Activated CD4-positive, alpha-beta memory T cell treated with anti-CD3 and anti-CD28 coated beads for 36 hours (primary cell): ENCODE measurements at places on chromosomes 13 and 19.

DNA sequence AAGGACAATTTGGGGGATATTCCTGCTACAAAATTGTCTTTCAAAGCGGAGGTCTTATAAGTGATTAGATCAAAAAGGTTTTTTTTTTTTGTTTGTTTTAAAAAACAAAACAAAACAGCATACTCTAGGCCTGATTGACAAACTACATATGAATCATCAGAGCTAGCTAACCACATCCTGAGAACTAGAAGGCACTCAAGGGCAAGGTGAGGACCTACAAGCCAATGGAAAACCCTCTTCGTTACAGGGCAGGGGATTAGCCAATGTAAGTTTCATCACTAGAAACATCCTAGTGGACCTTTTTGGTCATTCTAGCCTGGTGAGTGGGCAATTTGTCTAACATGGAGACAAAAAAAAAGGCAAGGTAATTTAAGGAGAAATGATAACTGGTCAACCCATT, 428.6 kb downstream of the RFC3 start:
- DNase-seq = no peak

DNA sequence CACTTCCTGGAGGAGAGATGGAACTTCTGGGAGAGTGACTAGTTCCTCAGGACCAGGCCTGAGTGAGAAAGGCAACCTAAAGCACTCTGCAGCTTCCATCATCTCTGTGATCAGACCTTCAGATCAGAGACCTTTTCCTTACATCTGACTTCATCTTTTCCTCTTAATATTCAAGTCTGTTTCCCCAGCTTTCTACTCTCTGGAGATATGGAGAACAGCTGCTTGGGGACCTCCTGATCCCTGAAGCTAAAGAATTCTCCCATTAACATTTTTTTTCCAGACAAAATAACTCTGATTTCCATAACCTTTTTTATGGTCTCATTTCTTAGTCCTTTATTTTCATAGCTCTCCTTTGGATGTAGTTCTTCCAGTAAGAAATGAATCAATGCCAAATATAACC, 133.4 kb upstream of the FNDC3A start:
- DNase-seq = no peak

DNA sequence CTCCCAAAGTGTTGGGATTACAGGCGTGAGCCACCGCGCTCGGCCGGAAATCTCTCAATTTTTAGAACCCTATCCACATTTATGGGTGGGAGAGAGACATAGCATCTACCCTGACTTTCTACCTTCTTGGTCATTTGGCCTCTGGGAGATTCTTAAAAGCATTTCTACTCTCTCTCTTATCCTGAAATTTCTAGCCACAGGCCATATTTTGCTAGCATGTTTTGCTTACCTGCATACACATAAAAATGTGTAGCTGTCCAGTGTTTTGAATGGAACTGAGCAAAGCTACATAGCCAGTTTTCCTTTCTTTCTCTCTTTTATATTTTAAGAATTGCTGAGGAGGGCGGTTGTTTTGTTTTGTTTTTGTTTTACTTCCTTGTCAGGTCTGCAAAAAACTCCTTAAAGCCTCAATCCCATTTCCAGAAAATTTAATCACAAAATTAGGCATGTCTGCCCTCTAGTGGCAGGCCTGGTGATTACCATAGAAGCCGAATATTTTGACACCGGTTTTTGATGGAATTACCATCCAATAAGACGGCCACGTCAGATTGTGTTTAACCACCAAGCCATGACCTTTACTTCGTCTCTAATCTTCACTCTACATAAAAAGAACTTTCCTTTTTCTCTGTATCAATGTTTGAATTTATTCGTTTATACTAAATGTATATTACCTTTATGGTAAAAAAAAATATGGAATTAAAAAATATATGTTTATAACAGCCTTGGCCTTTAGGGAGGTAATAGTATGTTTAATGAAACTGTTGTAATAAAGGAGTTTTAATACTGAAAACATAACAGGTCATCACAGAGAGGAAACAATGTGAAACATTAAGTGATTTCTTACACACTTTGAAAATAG, 34.4 kb upstream of the OXGR1 start:
- peak; percentile 49 for DNase-seq

DNA sequence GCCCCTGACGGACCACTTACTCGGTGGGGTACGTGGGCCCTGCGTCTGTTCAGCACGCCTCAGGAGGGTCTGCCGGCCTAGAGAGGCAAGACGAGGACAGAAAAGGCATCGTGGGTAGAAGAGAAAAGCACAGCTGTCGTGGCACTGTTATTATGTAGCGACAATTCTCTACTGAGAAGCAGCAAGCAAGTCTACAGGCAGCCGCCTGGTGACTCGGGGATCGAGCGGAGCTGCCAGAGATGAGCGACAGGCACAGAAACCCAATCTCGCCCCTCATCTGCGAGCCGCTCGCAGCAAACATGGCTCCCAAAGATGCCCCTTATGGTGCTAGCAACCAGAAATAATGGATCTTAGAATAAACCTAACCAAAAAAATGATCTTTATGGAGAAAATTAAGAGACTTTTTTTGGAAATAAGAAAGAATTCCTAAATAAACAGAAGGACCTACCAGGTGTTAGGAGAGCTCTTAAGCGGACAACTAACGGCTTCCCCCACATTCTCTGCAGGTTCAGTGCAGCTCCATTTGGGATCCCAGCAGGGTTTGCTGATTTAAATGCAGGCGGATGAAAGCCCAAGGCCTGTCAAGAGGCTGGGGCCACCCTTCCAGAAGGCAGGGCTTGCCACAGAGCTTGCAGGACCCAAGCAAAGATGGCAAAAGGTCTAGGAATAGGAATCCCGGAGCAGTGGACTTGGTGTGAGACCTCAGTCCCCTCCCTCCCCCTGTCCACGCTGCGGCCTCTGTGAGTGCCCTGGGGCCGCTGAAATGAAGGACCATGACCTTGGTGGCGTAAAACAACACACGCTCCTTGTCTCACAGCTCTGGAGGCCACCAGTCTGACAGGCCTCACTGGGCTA, 152.6 kb downstream of the KDM4B start:
- no peak for DNase-seq

GRCh38 chr13:34159946-34160345, 342.0 kb downstream of the RFC3 start:
- DNase-seq = no peak
